ENCODE measurements at places on chromosomes 5 and 9. TPM values are rescaled to one million over a fixed set of nuclear protein-coding genes. Genes with fewer than 3 reads are reported as not detected.

DNA sequence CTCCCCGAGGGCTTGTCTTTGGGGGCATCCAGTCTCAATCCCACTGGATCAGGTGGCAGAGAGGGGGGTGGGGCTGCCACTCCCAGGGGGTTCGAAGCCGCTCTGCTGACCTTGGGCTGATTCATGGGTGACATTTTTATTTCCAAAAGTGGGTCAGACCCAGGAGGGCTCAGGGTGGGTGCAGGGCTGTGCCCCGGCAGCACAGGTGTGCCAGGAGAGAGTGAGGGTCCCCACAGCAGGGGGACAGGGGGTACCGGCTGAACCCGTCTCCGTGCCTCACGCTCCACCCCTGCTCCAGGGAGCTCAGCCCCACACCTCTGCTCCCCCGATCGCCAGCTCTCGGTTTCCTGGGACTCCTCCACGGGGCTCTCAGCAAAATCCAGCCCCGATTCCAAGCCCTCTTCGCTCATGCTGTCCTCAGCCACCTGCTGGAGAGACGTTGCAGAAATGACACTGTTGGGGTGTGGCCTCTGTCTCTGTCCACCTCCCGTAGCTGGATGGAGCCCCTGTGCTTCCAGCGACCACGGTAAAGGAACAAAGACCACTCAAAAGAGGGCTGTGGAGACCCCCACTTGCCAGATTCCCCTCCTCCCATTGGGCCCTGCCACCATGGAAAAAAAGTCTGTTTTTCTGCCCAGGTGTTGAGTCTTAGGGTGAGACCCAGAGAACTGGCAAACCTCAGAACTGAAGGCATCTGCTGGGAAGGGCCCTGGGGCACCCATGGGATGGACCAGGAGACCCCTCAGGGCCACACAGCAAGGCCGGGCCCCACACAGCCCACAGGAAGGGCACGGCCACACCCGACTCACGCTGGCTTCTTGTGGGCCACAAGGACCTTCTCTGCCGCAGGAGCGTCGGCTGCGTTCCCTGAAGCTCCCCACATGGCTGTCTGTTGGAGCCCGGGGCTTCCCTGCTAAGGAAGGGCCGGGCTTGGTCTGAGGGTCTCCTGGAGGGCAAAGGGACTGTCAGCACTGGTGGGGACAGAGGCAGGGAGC lies 10.6 kb upstream of the QSOX2 start:
- H3K36me3 ChIP-seq: no peaks in the 10 kb centered on the region
- no peak overlapping the region for H3K27ac ChIP-seq
- no peak overlapping the region for H3K4me3 ChIP-seq

GRCh38 chr5:178377583-178378270 lies 145.1 kb upstream of the PHYKPL start:
- no peaks in the 10 kb centered on the region for H3K36me3 ChIP-seq
- DNase-seq: no peak
- H3K4me3 ChIP-seq: no peak overlapping the region
- no peaks in the 10 kb centered on the region for H3K4me1 ChIP-seq
- peaks cover 5% of the 10 kb centered on the region for H3K27me3 ChIP-seq
- H3K27ac ChIP-seq: no peak overlapping the region

GRCh38 chr5:11468334-11469039 lies 435.8 kb downstream of the CTNND2 start:
- peaks cover 6% of the 10 kb centered on the region for H3K27me3 ChIP-seq
- H3K4me3 ChIP-seq: no peak overlapping the region

The CYLC2 gene
- total RNA-seq: not detected

The ZCCHC10 gene
- 30.6 TPM for total RNA-seq

The PIP5KL1 gene
- total RNA-seq: 6.4 TPM
